Activated T-cell treated with anti-CD3 and anti-CD28 coated beads, Interleukin-2, amount 50 U/mL, for 72 hours (primary cell): ENCODE measurements at places on chromosomes 5 and 9.

GRCh38 chr5:127358740-127359139, 68.1 kb downstream of the MEGF10 start:
- no peak for DNase-seq

GRCh38 chr9:93579711-93580516, 3.5 kb downstream of the PHF2 start:
- DNase-seq, result no peak

GRCh38 chr9:136348691-136349090, 14.9 kb downstream of the DNLZ start:
- no peak for DNase-seq

- DNase-seq, result no peak
These were observed 52.2 kb upstream of the SPATA31E1 start for GRCh38 chr9:87830446-87830845.

- no peak for DNase-seq
These were observed 383.6 kb downstream of the CCDC171 start for GRCh38 chr9:15936306-15936921.

DNA sequence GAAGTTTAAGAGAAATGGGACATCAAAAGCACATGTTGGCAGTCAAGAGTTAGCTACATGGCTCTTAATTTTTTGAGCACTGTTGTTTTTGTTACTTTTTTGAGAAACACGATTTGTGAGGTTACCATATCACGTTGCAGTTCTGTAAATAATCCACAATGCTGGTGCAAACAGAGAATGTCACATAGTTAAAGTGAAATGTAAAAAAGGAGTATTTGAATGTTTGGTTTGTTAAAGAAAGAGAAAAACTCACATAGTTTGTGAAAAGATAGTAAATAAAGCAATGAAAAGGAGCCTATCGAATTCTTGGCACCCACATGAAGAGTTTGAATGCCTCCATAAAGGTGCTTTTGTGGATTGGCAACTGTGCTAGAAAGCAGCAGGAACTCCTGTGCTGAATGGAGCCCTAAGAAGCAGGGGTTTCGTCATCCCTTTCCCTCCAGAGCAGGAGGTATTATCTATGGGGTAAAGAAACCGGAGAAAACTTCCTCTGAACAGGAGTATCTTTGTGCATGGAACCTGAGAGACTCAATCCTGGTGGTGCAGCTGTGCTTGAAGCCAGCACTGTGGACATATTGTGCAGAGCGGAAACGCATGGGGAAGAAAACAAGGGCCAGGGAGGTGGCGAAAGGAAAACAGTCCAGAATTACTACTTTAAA, 148.5 kb upstream of the OTULINL start:
- DNase-seq, result no peak

DNA sequence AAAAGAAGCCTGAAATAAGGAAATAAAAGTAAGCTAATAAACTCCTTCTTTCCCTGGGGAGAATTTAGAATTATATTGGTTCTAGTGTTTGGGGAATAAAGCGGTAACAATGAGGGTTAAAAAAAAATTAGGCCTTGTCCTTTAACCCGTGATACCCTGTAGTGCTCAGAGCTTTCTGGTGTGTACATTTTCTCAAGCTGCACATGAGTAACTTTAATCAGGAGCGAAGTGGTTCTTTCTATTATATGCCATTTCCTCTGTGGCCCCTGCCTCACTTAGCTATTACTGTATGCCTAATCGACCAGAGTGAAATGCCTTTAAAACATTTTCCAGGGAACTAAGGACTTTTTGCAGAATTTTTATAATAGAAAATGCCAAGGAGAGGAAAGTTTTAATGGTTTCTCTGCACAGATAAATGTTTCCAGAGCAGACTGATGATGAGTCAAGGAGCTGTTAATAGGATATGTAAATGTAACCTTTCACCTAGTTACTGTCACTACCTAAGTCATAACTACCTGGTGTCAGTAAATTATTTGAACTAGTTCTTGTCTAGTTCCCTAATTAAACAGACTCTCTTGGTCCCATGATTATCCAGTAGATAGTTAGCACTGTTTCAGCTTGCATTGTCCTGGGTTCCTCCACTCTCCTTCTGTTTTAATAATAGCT, 7.6 kb downstream of the PAM start:
- DNase-seq, result no peak
